Vagina (tissue), 2 donors: ENCODE measurements at places on chromosomes 2 and 18. TPM values are rescaled to one million over a fixed set of nuclear protein-coding genes. Genes with fewer than 3 reads are reported as not detected.
A peak's percentile ranks its signal among the peaks of the same experiment; 100 is the strongest.

TUBA3D gene
- total RNA-seq = 0.74 TPM

CTIF gene
- total RNA-seq = 35.1 TPM

CLEC4F gene
- total RNA-seq = 0.49 TPM

- H3K4me1 ChIP-seq = peaks cover 50% of the 10 kb centered on the region
- no peaks in the 10 kb centered on the region for H3K27me3 ChIP-seq
- DNase-seq = no peak
- no peaks in the 10 kb centered on the region for H3K36me3 ChIP-seq
- H3K27ac ChIP-seq = peak within 1 kb of the TSS; percentile 83
Measured at GRCh38 chr2:32277674-32278477, at the start of gene YIPF4. Gene YIPF4, plus strand, starts transcription at chr2:32277904. Its CDS starts 252 bp downstream, at chr2:32278156.

SGO2 gene
- 1.7 TPM for total RNA-seq

GIGYF2 gene
- total RNA-seq = 69.0 TPM

DSC3 gene
- total RNA-seq = 176 TPM

GRCh38 chr18:74434466-74434865 lies 22.6 kb downstream of the DIPK1C start:
- no peak for DNase-seq
- H3K27me3 ChIP-seq = no peaks in the 10 kb centered on the region
- H3K27ac ChIP-seq = no peak overlapping the region
- no peaks in the 10 kb centered on the region for H3K36me3 ChIP-seq
- H3K4me3 ChIP-seq = no peak overlapping the region

CNGA3 gene
- not detected for total RNA-seq

DNA sequence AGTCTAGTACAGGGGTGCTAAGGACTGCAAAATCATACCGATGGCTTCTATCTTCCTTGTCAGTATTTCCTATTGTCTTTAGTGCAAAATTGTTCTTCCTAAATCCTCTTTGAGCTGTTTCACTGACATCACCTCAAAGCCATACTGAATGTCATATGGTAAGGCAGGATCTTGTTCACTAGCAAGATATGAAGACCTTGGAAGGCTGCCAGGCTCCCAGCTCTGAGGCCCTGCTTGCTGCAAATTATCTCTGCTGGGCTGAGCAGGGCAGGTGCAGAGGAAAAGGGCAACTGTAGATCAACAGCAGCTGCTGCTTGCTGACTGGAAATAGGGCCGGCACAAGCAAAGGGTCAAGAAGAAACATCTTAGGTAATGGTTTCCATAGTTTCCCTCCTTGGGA lies 58.2 kb downstream of the PMAIP1 start:
- H3K4me3 ChIP-seq = no peak overlapping the region
- no peaks in the 10 kb centered on the region for H3K27me3 ChIP-seq
- no peaks in the 10 kb centered on the region for H3K4me1 ChIP-seq
- DNase-seq = no peak
- H3K36me3 ChIP-seq = no peaks in the 10 kb centered on the region

DNA sequence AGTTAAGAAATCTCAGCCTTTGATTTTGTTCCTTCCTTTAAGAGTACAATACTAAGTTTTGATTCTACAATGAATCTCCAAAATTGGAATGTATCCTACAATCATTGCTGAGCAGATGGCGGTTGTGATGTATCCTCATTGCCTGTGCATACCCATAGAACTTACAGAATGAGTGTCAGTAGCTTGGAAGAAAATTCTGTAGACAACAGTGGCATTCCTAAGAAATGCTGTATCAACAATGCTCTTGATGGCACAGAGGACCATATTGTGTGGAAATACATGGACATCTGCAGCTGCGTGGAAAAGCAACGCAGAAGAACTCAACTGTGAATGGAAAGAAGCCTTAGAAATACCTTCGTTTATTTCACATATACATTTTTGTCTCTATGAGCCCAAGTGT lies 30.2 kb downstream of the GAREM1 start:
- H3K4me3 ChIP-seq = no peak overlapping the region
- H3K4me1 ChIP-seq = peaks cover 23% of the 10 kb centered on the region
- no peak for DNase-seq

SP140L gene
- 11.5 TPM for total RNA-seq

DNA sequence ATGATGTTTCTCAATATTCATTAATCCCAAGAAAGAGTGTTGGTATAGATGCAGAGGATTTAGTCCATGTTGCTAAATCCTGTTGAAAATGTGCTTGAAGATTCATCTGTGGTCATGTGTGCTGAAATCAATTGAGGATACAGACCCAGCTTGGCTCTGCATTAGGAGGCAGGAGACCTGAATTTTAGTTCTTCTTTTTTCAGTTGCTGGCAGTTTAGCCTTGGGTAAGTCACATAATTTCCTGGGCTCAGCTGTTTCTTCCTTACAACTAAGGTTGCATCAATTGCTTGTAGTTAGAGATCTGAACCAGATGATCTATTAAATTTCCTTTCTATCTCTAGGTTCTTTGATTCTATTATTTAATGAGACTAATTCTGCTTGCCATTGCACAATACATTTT lies 54.4 kb downstream of the SETBP1 start:
- H3K27ac ChIP-seq = no peak overlapping the region
- peaks cover 63% of the 10 kb centered on the region for H3K4me1 ChIP-seq
- DNase-seq = no peak
- no peaks in the 10 kb centered on the region for H3K27me3 ChIP-seq
- H3K4me3 ChIP-seq = no peak overlapping the region

- H3K27me3 ChIP-seq = no peaks in the 10 kb centered on the region
- no peaks in the 10 kb centered on the region for H3K36me3 ChIP-seq
- H3K4me1 ChIP-seq = peaks cover 75% of the 10 kb centered on the region
- H3K4me3 ChIP-seq = no peak overlapping the region
- H3K27ac ChIP-seq = peak overlapping the region; percentile 67
- DNase-seq = no peak
Measured at GRCh38 chr2:64649626-64650025, 4.1 kb downstream of the SERTAD2 start.

- H3K4me1 ChIP-seq = no peaks in the 10 kb centered on the region
- DNase-seq = no peak
- H3K27ac ChIP-seq = no peak overlapping the region
- no peak overlapping the region for H3K4me3 ChIP-seq
- no peaks in the 10 kb centered on the region for H3K27me3 ChIP-seq
Measured at GRCh38 chr2:74576863-74577229, 22.3 kb downstream of the DOK1 start.

- H3K4me1 ChIP-seq = no peaks in the 10 kb centered on the region
- H3K4me3 ChIP-seq = no peak overlapping the region
- H3K27ac ChIP-seq = no peak overlapping the region
- H3K36me3 ChIP-seq = no peaks in the 10 kb centered on the region
Measured at GRCh38 chr18:40904295-40904694, 1050.7 kb upstream of the PIK3C3 start.

GRCh38 chr2:223841436-223842190 lies 4.2 kb upstream of the AP1S3 start:
- no peak for DNase-seq
- H3K27me3 ChIP-seq = no peaks in the 10 kb centered on the region
- no peak overlapping the region for H3K27ac ChIP-seq
- H3K4me1 ChIP-seq = peaks cover 5% of the 10 kb centered on the region
- no peaks in the 10 kb centered on the region for H3K36me3 ChIP-seq

DNA sequence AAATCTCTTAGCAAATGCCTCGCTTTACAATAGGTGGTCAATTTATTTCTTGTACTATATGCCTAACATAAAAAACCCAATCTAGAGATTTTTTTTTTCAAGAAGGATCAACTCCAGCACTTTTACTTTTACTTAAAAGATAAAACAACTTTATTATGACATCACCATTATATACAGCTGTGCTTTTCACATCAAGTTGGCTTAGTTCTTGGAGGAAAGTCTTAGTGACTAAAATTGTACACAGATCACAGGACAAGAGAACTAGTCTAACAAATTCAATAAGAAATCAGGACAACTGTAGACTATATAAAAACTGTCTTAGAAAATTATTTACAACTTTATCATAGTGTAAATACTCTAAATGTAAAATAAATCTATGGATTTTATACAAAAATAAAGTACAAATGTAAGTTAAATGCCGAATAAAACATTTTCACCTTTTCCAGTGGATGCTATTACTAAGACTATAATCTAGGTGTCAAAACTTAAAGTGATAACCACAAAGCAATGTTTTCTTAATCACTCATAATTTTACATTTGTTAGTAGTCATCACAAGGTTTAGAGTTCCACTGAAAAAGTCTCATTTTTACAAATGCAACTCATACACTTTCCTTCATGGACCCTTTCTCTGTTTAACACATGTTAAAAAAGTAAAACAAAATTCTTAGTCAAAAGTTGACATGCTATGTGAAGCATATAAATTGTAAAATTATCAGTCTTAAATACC lies 5.4 kb upstream of the CD302 start:
- H3K4me1 ChIP-seq = no peaks in the 10 kb centered on the region
- no peak for DNase-seq
- no peak overlapping the region for H3K27ac ChIP-seq
- no peaks in the 10 kb centered on the region for H3K27me3 ChIP-seq

- H3K27me3 ChIP-seq = no peaks in the 10 kb centered on the region
- H3K4me3 ChIP-seq = no peak overlapping the region
- H3K36me3 ChIP-seq = no peaks in the 10 kb centered on the region
- H3K4me1 ChIP-seq = no peaks in the 10 kb centered on the region
- DNase-seq = no peak
Measured at GRCh38 chr2:24779116-24779515, 14.1 kb downstream of the PTRHD1 start.

- no peaks in the 10 kb centered on the region for H3K4me1 ChIP-seq
- no peak overlapping the region for H3K4me3 ChIP-seq
- no peak overlapping the region for H3K27ac ChIP-seq
- no peaks in the 10 kb centered on the region for H3K27me3 ChIP-seq
- DNase-seq = no peak
- H3K36me3 ChIP-seq = no peaks in the 10 kb centered on the region
Measured at GRCh38 chr2:108074946-108075345, 88.6 kb downstream of the SLC5A7 start.

STK39 gene
- 15.5 TPM for total RNA-seq

DNA sequence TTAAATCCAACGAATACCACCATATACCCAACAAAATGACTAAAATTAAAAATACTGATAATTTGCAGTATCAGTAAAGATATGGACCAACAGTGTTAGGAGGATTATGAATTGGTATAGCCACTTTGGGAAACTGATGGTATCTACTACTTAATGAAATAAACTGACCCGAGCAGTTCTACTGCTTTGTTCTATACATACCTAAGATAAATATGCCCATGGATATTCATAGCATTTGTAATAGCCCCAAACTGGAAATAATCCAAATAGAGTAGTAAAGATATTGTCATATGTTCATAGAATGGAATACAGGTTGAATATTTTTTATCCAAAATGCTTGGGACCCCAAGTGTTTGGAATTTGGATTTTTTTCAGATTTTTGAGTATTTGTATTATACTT lies 20.7 kb downstream of the PPP1CB start:
- no peak overlapping the region for H3K27ac ChIP-seq
- H3K4me1 ChIP-seq = peaks cover 74% of the 10 kb centered on the region
- peaks cover 7% of the 10 kb centered on the region for H3K36me3 ChIP-seq
- H3K27me3 ChIP-seq = no peaks in the 10 kb centered on the region

DNA sequence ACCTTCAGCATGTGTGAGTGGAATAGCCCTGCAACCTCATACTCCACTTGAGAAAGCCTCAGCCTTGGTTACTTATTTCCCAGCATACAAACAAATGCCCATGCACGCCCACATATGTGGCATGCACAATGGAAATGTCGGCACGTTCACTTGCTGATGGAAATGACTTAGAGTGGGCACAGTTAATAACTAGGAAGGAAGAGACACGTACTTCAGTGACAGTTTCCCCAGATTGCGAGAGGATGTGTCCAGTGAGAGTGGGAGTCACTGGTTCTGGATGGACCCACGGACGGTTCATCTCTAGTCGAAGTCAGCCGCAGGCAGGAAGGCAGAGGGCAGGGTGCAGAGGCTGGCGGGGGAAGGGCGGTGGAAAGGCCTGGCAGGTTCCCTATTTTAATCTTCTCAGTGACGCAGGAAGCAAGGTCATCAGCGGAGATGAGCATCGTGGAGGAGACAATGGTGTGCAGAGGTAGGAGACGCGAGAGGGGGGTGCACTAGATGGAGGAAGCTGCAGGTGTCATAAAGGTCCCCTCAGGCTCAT lies 350.7 kb upstream of the MYT1L start:
- no peaks in the 10 kb centered on the region for H3K36me3 ChIP-seq
- no peak overlapping the region for H3K27ac ChIP-seq
- no peaks in the 10 kb centered on the region for H3K4me1 ChIP-seq
- no peak overlapping the region for H3K4me3 ChIP-seq
- DNase-seq = no peak
- no peaks in the 10 kb centered on the region for H3K27me3 ChIP-seq

B3GNT2 gene
- total RNA-seq = 18.9 TPM

DNA sequence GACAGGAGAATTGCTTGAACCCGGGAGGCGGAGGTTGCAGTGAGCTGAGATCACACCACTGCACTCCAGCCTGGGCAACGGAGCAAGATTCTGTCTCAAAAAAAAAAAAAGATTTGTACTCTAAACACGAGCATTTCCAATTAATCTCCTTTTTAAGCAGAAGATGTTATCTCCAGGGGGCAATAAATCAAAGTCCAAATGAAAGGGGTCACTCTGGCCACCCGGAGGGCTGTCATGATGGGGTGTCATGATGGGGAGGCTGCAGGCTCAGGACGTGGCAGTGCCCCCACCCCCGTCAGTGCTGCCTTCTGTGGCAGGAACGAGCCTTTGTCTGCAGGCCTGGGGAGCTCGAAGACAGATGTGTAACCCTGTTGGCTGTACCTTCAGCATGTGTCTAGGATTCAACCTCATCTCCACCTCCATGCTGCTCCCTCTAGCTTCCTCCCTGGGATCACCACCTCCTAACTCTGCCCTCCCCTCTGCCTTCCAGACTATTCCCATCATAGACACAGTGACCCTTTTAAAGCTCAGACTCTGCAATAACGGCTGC lies 76.9 kb upstream of the YWHAQ start:
- H3K4me3 ChIP-seq = no peak overlapping the region
- H3K27me3 ChIP-seq = no peaks in the 10 kb centered on the region
- H3K27ac ChIP-seq = no peak overlapping the region
- DNase-seq = no peak
- H3K36me3 ChIP-seq = no peaks in the 10 kb centered on the region

CRYBA2 gene
- total RNA-seq = not detected

GRCh38 chr2:162166174-162166573 lies 14.1 kb upstream of the GCG start:
- H3K4me1 ChIP-seq = no peaks in the 10 kb centered on the region
- no peak overlapping the region for H3K27ac ChIP-seq
- no peaks in the 10 kb centered on the region for H3K36me3 ChIP-seq
- no peak for DNase-seq
- no peaks in the 10 kb centered on the region for H3K27me3 ChIP-seq
- H3K4me3 ChIP-seq = no peak overlapping the region

GRCh38 chr2:20862850-20863249 lies 39.9 kb upstream of the LDAH start:
- no peak overlapping the region for H3K27ac ChIP-seq
- H3K4me3 ChIP-seq = no peak overlapping the region
- DNase-seq = no peak
- no peaks in the 10 kb centered on the region for H3K27me3 ChIP-seq

- H3K27me3 ChIP-seq = no peaks in the 10 kb centered on the region
- DNase-seq = no peak
- no peak overlapping the region for H3K4me3 ChIP-seq
- H3K27ac ChIP-seq = no peak overlapping the region
- H3K4me1 ChIP-seq = no peaks in the 10 kb centered on the region
Measured at GRCh38 chr18:73214970-73215369, 347.2 kb upstream of the NETO1 start.
